ENCODE measurements at places on chromosomes 1 and 21.

DNA sequence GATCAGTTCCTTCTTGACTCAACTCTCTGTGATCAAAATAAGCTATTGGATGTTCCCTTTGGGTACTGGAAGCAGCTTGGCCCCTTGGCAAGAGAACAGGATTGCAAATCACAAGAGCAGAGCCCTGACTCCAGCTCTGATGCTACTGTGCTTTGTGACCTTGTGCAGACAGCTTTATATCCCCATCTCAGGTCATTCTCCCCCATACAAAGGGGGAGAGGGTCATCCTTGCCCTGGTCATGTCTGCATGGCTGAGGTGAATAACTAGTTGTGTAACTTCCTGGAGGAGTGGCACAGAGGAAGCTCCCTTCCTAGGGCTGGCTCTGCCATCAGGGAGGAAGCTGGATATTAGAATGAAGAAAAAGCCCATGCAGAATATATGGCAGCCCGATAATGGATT is 142.9 kb downstream of the DHRS3 start:
- H3K27ac ChIP-seq: no peak overlapping the region
- no peaks in the 10 kb centered on the region for H3K27me3 ChIP-seq
- H3K4me1 ChIP-seq: peaks cover 55% of the 10 kb centered on the region

DNA sequence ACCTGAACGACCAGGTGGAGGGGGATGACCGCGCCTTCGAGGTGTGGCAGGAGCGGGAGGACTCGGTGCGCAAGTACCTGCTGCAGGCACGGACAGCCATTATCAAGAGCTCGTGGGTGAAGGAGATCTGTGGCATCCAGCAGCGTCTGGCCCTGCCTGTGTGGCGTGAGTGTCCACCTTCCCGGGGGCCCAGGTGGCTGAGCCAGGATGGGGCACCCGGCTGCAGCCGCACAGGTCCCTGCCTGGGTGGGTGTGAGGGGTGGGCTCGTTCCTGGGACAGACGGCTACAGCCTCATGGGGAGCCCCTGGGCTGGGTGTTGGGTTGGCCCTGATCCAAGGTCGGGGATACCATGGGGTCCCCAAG is 65.2 kb downstream of the TRIM11 start:
- H3K4me3 ChIP-seq: no peak overlapping the region
- DNase-seq: no peak
- no peaks in the 10 kb centered on the region for H3K4me1 ChIP-seq
- H3K27me3 ChIP-seq: no peaks in the 10 kb centered on the region
- H3K27ac ChIP-seq: no peak overlapping the region
- H3K36me3 ChIP-seq: peaks cover 31% of the 10 kb centered on the region

- no peaks in the 10 kb centered on the region for H3K27me3 ChIP-seq
- no peak overlapping the region for H3K4me3 ChIP-seq
- peaks cover 60% of the 10 kb centered on the region for H3K36me3 ChIP-seq
- H3K27ac ChIP-seq: no peak overlapping the region
- DNase-seq: no peak
Measured at GRCh38 chr1:53203466-53203865, 6.8 kb downstream of the CPT2 start.

- no peaks in the 10 kb centered on the region for H3K4me1 ChIP-seq
- H3K4me3 ChIP-seq: no peak overlapping the region
- no peak for DNase-seq
- no peaks in the 10 kb centered on the region for H3K27me3 ChIP-seq
- no peaks in the 10 kb centered on the region for H3K36me3 ChIP-seq
Measured at GRCh38 chr1:167022384-167022783, 33.3 kb downstream of the MAEL start.

DNA sequence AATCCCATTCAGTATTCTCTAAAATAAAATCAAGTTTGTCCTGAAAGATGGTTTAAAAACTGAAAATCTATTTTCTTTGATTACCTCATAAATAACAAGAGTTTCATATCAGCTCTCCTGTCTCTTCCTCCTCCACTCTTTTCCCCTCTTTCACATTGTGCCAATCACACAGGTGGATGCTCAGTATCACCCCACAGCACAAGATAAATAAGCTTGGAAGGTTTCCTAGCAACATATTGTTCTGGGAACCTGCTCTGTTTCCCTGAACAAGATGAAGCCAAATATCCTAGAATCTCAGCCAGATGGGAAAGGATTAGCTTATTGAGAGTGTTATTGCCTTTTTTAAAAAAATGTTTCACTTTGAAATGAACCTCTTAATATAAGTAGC is 45.7 kb upstream of the CACYBP start:
- H3K27me3 ChIP-seq: no peaks in the 10 kb centered on the region
- H3K4me3 ChIP-seq: no peak overlapping the region
- H3K4me1 ChIP-seq: peaks cover 11% of the 10 kb centered on the region
- no peak overlapping the region for H3K27ac ChIP-seq
- no peak for DNase-seq
- H3K36me3 ChIP-seq: no peaks in the 10 kb centered on the region

- no peak for DNase-seq
- peaks cover 7% of the 10 kb centered on the region for H3K36me3 ChIP-seq
- no peak overlapping the region for H3K4me3 ChIP-seq
- H3K4me1 ChIP-seq: no peaks in the 10 kb centered on the region
- H3K27ac ChIP-seq: no peak overlapping the region
- no peaks in the 10 kb centered on the region for H3K27me3 ChIP-seq
Measured at GRCh38 chr1:108190001-108190634, 10.0 kb downstream of the SLC25A24 start.

DNA sequence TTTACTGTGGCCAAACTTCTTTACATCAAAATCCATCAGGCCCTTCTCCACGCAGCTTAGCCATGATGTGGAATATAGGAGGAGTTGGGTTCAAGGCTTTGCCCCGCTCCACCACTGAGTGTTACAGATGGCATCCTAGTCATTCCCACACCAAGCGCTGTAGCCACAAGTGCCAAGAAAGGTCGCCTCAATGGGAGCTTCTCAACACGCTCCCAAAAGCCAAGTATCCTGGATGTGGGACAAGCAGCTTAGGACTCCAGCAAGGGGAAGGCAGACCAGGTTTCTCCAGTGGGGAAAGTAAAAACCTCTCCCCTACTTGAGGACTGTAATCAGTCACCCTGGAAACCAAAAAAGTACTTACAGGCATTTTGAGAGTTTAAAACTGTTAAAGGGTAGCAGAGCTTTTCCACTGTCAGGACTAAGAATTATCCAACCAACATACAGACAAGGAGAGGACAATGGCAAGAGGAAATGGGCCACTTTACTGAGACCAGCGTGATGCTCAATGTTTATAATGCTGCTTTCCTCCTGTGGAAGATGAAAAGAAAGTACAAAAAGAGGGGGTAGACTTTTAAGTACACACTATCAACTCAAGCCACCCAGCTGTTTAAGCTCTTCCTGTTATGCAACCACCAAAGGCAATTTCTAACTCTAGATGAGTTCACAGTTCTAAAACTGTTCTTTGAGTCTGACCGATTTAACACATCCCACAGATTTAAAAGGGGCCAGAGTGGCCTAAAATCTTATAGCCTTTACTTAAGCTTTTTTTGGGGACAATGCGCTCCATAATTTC is 120.7 kb upstream of the KRTAP19-8 start:
- peaks cover 16% of the 10 kb centered on the region for H3K4me1 ChIP-seq
- no peak for DNase-seq
- no peak overlapping the region for H3K27ac ChIP-seq
- H3K4me3 ChIP-seq: no peak overlapping the region
- no peaks in the 10 kb centered on the region for H3K27me3 ChIP-seq

GRCh38 chr1:53685272-53686051 is 53.5 kb downstream of the GLIS1 start:
- H3K4me1 ChIP-seq: peaks cover 64% of the 10 kb centered on the region
- peak overlapping the region; percentile 27 for H3K4me3 ChIP-seq
- no peak overlapping the region for H3K27ac ChIP-seq
- DNase-seq: no peak
- H3K36me3 ChIP-seq: no peaks in the 10 kb centered on the region

- H3K27ac ChIP-seq: no peak overlapping the region
- H3K4me3 ChIP-seq: no peak overlapping the region
- no peaks in the 10 kb centered on the region for H3K27me3 ChIP-seq
- DNase-seq: no peak
- no peaks in the 10 kb centered on the region for H3K4me1 ChIP-seq
- peaks cover 5% of the 10 kb centered on the region for H3K36me3 ChIP-seq
Measured at GRCh38 chr1:93502571-93502970, 54.7 kb downstream of the FNBP1L start.

- peaks cover 23% of the 10 kb centered on the region for H3K4me1 ChIP-seq
- no peak within 1 kb of the TSS for H3K27ac ChIP-seq
- DNase-seq: no peak
- H3K27me3 ChIP-seq: peaks cover 5% of the 10 kb centered on the region
- H3K36me3 ChIP-seq: no peaks in the 10 kb centered on the region
Measured at GRCh38 chr1:28811766-28812668, at the start of gene OPRD1. TSS of gene OPRD1 (plus strand) at chr1:28812170. CDS start at chr1:28812384, 214 bp downstream.

DNA sequence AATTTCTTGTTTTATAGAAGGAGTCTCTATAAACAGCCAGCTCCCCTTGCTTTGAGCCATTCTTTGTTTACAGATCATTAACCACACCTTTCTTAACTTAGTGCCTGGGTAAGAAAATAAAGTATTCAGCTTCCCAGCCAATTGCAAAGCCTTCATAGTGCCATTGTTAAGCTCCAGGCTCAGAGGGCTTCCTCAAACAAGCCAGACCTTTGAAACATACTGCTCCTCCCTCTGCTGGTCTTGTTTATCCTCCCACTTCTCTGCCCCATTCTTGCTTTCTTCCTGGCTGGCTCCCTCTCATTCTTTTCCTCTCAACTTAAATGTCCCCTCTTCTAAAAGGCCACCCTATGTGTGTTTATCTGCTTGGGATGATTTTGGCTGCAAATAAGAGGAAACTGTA is 319.4 kb upstream of the ST6GALNAC5 start:
- H3K4me1 ChIP-seq: no peaks in the 10 kb centered on the region
- no peak overlapping the region for H3K27ac ChIP-seq
- no peak overlapping the region for H3K4me3 ChIP-seq
- DNase-seq: peak; percentile 1
- no peaks in the 10 kb centered on the region for H3K27me3 ChIP-seq

DNA sequence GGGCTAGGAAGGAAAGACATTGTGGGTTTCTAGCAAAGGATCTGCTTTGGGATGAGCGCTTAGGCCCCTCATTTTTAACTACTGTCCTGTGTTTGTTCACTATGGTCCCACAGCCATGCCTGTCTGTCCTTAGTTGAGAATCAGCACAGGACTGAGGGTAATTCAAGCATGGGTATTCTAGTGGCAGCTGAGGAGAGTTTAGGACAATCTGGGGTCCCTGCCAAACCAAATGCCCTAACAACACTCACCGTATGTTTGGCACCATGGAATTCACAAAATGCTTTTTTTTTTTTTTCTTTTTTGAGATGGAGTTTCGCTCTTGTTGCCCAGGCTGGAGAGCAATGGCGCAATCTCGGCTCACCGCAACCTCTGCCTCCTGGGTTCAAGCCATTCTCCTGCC is 10.4 kb downstream of the ARHGEF11 start:
- H3K27me3 ChIP-seq: no peaks in the 10 kb centered on the region
- no peak for DNase-seq
- no peaks in the 10 kb centered on the region for H3K36me3 ChIP-seq
- H3K27ac ChIP-seq: no peak overlapping the region
- H3K4me1 ChIP-seq: peaks cover under 1% of the 10 kb centered on the region

DNA sequence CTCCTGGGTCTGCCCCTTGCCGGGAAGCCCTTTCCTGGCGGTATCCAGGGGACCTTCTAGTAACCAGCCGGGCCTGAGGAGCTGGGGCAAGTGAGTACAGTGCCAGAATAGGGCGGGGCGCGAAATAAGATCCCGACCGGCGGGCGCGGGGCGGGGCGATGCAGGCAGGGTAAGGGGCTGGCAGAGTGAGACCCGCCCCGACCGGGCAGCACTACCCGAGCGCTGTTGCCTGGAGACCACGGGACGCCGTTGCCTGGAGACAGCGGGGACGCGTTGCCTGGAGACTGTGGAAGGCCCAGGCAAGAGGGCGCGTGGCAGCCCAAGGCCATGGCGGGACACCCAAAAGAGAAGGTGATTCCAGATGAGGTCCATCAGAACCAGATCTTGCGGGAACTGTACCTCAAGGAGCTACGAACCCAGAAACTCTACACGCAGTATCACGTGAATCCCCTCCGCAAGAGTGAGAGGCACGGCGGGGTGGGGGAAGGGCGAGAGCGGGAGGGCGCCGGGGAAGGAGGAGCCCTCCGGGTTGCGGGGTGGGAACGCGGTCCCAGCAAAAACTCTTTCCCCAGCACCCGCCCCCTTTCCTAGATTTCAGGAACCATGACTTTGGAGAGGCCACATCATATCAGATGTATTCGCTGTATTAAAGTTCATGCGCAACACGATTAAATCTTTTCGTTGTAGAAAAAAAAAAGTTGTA is 24.3 kb downstream of the EBNA1BP2 start:
- H3K27ac ChIP-seq: no peak overlapping the region
- H3K4me3 ChIP-seq: peak overlapping the region; percentile 13
- no peaks in the 10 kb centered on the region for H3K36me3 ChIP-seq
- H3K27me3 ChIP-seq: peaks cover 13% of the 10 kb centered on the region
- peak; percentile 80 for DNase-seq

DNA sequence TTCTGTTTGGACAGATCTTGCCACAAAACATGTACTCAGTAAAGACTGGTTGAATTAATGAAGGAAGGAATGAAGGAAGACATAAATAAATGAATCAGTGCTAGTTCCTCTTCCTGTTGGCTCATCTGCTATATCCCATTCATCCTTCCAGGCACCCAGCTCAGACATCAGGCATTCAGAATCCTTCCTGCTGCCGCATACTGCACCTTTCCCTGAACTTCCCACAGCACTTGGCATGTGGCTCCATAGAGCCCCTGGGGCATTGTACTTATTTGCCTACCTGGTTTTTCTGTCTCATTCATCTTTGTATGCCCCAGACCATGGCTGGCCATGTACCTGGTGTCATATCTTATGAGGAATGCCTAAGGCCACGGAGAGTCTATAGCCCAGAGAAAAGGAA is 34.4 kb upstream of the ZNF648 start:
- H3K27me3 ChIP-seq: peaks cover 5% of the 10 kb centered on the region
- no peak overlapping the region for H3K4me3 ChIP-seq
- H3K36me3 ChIP-seq: no peaks in the 10 kb centered on the region

- H3K36me3 ChIP-seq: no peaks in the 10 kb centered on the region
- H3K27me3 ChIP-seq: no peaks in the 10 kb centered on the region
- H3K4me3 ChIP-seq: no peak overlapping the region
- peak; percentile 46 for DNase-seq
Measured at GRCh38 chr1:198436276-198436675, 104.2 kb downstream of the ATP6V1G3 start.

Measured in common myeloid progenitor, CD34-positive (primary cell).